Tibial nerve (tissue), 4 donors: ENCODE measurements at places on chromosomes 2 and 18. TPM values are rescaled to one million over a fixed set of nuclear protein-coding genes. Genes with fewer than 3 reads are reported as not detected.

The FSHR gene
- not detected for total RNA-seq

The NXPH2 gene
- total RNA-seq, result not detected

The CXCR4 gene
- 33.1 TPM for total RNA-seq

The SPDYA gene
- total RNA-seq, result 4.4 TPM

The TLX2 gene
- not detected for total RNA-seq
